CMK (cell line): ENCODE measurements at places on chromosomes 13 and 19.
A peak's percentile ranks its signal among the peaks of the same experiment; 100 is the strongest.

- DNase-seq, result no peak
Observed at GRCh38 chr19:56727677-56728076, 56.1 kb upstream of the ZNF835 start.

DNA sequence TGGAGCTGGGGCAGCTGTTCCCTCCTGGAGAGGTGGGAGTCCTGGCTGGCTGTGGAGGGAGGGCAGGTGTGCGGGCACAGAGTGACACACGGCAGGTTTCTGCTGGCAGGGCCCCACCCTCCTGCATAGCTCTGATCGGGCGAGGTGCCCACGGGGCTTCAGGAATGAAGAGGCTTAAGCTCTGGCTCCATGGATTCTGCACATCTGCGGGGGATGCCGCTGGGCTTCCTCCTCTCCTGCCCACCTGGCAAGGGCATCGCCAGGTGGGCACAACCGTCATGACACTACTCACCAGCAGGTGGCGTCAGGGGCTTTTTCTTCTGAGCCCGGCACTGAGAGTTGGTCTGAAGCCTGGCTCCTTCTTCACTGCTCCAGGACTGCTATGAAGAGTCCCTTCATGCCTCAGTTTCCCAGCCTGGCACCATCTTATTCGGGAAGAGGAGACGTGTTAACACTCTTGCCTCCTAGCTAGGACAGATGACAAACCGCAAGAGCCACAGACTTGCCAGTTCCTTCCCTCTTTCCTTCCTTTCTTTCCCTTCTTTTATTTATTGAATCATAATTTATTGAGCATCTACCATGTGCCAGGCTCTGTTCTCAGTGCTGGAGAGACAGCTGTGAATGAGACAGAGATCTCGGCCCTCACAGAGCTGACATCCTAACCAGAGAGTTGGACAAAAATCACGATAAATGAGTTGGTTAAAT lies 15.2 kb upstream of the PAK4 start:
- DNase-seq, result no peak

GRCh38 chr13:58126496-58126895 lies 495.0 kb downstream of the PCDH17 start:
- no peak for DNase-seq

GRCh38 chr13:97015661-97016350 lies 21.5 kb upstream of the OXGR1 start:
- DNase-seq, result no peak

- no peak for DNase-seq
Observed at GRCh38 chr13:30832845-30833332, 73.2 kb upstream of the MEDAG start.

DNA sequence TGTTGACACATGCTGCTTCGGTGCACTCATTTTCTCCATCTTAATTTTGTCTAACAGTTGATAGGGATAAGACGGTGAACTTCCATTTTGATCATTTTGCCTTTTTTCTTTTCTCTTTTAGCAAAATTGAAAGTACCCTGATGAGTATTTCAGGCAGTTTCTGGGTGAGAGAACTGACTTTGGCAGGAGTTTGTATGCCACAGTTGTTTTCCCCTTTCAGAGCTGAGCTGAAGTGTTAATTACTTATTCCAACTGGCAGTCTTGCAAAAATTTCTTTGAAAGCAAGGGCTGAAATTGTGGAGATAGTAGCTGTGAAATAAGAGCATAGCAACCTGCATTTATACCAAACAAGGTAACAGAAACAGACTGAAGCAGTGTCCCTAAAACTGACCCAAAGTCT lies 180.2 kb downstream of the SLITRK5 start:
- DNase-seq, result no peak

DNA sequence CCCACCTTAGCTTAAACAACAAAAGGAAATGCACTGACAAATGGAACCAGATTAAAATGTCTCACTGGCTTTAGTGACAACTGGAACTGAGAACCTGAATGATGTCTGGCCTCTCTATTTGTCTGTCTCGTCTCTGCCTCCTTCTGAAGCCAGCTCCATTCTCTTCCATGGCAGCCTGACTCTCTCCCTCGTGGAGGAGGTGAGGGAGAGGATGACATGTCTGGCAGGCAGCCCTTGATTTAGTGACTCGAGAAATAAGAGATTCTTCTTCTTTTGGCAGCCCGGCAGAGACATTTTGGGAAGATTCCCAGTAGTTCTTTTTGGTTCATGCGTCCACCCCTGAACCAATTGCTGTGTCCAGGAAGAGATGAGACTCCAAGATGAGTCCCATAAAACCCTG lies 131.7 kb downstream of the KLF5 start:
- no peak for DNase-seq

DNA sequence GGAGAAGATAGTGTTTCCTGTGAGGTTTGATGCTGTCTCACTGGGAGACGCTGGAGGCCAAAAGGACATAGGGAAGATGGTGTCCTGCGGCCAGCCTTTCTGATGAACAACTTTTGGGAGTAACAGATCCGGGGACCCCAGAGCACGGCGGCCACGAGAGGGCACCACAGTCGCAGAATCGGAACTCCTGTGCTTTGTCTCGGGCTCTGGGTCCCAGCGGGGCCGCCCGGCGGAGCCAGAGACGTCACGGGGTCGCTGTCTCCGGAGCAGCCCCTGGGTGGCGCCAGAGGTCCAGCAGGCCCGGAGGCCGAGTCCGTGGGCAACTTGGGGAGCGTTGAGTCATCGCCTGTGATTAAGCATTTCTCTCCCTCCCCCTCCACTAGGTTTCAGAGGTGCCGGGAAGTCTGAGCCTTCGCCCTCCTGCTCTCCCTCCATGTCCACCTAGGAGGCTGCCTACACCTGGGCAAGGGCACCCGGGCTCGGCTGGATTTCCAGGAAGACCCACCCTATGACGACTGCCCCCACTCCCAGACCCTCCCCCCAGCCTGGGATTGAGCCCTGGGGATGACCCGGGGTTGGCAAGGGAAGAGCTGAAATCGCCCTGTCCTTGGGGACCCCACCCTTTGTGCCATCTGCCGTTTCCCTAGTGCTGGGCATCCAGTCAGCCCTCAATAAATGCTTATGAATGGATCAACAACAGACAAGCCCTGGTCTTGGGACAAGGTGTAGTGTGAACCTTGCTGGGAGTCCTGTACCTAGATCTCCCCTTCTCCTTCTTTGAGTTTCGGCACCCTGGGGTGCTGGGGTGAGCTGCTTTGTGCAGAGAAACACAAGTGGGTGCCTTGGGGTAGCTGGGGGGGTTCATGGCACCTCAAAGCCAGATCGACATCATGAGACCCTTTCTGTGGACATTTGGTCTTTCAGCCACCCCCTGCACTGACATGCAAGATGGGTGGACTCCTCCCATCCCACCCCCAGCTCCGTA lies 3.4 kb downstream of the NANOS3 start:
- peak; percentile 88 for DNase-seq

GRCh38 chr19:16931306-16931705 lies 42.5 kb downstream of the F2RL3 start:
- no peak for DNase-seq

- DNase-seq, result no peak
Observed at GRCh38 chr19:42330241-42330711, 4.8 kb downstream of the MEGF8 start.

- DNase-seq, result no peak
Observed at GRCh38 chr13:31172535-31172934, 10.8 kb upstream of the HSPH1 start.

DNA sequence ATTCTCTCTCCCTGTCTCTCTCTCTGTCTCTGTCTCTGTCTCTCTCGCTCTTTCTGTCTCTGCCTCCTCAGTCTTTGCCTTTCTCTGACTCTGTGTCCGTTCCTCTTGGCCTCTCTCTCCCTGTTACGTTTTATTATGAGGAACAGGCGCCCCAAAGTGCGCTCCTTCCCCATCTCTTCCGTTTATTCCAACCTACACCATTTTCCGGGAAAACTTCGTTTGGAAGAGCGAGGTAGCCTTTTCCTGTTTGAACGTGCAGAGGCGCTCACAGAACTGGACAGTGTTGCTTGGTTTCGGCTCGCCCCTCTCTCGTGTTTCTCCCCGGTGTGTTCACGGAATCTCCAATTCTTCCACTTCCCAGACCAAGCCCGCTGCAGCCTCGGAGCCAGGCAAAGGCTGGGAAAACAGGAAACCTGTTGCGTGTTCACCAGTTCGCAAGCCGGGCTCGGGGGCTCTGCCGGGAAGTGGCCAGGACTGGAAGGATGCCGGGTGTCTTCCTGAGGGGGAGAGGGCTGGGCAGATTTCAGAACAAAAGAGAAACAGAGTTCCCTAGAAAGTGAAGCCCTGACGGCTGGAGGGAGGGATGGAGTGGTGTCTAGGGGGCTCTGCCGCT lies 605 bp downstream of the TMEM255B start:
- DNase-seq, result no peak

DNA sequence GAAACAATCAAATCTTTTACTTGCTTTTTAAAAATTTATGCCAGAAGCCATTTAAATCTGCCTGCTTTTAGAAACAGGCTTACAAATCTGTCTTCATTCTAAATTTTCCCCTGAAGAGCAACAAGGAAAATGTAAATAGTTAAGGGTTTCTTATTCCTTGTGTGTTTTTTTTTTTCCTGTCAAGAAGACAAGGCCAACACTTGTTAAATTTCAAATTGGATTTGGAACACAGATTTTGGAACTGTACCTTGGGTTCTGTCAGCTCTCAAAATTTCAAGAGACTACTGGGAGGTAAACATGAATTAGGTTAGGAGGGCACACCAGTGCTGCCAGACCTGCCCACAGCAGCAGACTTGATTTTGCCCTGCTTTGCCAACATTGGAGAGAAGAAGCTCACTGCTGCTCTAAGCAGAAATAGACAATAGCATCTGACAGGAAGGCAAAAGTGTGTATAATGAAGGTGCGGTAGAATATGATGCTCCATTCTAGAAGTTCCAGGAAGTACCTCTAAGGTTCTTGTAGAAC lies 121.7 kb downstream of the NHLRC3 start:
- DNase-seq, result no peak

- no peak for DNase-seq
Observed at GRCh38 chr19:35852029-35852780, at the start of gene NPHS1. Gene NPHS1, minus strand, starts transcription at chr19:35852504. Its CDS starts 667 bp downstream, at chr19:35851837.

- no peak for DNase-seq
Observed at GRCh38 chr19:7292950-7293761, 1.1 kb downstream of the INSR start.

DNA sequence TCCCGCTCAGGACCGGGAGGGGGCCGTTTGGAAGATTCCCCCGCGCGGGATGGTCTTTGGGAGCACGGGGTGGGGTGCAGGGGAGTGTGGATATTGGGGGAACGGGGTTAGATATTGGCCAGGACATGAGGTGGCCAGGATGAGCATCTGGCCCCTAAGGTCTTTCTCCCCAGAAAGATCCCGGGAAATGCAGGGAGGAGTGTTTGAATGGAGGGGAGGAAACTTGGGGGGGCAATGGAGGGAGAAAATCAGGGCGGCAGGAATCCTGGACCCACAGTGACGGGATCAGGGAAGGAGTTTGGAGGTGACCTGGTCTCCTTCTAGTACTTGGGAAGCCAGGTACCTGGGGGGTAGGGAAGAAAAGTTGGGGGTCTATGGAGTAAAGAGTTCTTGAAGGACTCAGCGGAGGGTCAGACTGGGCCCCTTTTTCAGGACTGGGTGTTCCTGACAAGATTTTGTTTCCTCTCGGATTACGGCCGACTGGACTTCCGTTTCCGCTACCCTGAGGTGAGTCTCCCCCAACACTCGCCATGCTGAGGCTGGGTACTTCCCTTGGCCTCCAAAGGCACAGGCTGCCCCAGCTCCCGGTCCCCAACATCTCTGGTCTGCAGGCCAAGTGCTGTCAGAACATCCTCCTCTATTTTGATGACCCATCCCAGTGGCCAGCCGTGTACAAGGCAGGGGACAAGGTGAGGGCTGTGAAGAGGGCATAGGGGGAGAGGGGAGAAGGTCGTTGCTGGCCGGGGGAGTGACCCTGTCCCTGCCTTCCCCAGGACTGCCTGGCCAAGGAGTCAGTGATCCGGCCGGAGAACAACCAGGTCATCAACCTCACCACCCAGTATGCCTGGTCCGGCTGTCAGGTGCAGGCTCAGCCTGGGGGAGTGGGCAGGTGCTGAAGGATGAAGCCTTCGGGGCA lies 989 bp downstream of the TMEM145 start:
- no peak for DNase-seq

DNA sequence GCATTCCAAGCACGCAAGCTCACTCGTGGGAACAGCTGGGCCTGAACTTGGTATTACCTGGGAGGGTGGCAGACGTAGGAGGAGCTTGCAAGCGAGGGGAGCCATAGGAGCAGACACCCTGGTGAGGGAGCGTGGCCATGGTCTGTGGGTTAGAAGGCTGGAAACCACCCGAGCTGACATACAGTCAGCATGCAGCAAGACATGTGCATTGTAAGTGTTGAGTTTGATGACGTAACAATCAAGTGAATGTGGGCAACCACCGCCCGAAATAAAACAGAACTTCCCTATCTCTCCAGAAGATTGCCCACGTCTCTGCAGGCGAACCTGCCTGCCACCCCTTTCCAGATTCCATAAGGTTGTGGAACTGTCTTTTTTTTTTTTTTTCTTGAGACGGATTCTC lies 26.8 kb downstream of the UBXN6 start:
- no peak for DNase-seq

GRCh38 chr13:71437704-71438103 lies 429.3 kb downstream of the DACH1 start:
- DNase-seq, result no peak

DNA sequence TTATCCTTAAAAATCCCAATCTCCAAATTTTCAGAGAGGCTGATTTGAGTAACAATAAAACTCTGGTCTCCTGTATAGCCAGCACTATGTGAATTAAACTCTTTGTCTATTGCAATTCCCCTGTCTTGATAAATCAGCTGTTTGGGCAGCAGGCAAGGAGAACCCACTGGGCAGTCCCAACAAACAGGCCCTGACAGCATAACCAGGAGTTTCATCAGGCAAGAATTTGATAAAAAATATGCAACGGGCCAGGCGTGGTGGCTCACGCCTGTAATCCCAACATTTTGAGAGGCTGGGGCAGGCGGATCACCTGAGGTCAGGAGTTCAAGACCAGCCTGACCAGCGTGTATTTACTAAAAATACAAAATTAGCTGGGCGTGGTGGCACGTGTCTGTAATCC lies 42.1 kb downstream of the STK24 start:
- DNase-seq, result no peak

DNA sequence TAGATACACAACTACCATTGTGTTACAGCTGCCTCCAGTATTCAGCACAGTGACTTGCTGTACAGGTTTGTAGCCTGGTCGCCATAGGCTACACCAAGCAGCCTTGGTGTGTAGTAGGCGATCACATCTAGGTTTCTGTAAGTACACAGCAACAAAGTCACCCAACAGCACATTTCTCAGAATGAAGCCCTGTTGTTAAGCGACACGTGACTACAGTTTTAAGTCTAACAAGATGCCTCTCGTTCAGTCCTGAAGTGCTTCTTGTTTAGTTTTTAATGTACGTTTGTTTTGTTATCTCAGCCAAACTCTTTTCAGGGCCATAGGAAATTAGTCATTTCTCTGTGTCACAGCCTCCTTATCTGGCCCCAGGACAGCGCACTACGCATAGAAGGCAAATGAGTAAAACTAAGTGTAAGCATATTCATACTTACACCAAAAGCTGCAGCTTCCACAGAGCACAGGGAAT lies 50.0 kb upstream of the GPR183 start:
- DNase-seq, result no peak

DNA sequence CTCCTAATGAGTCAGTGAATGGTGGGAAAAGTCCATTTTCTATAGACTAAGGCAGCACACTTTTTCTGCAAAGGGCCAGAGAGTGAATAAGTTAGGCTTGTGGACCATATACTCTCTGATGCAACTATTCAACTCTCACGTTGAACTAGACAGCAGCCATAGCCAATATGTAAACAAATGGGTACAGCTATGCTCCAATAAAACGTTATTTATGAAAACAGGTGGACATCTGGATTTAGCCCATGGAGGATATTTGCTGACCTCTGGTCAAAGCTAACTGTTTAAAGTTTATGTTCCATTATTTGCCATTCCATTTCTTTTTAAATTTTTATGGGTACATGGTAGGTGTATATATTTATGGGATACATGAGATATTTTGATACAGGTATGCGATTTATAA lies 4.7 kb upstream of the CCDC169 start:
- no peak for DNase-seq
